ENCODE measurements at places on chromosomes 4 and X. TPM values are rescaled to one million over a fixed set of nuclear protein-coding genes. Genes with fewer than 3 reads are reported as not detected.

- no peak for DNase-seq
These were observed 1.7 kb downstream of the EVC2 start for GRCh38 chr4:5706486-5707290.

DNA sequence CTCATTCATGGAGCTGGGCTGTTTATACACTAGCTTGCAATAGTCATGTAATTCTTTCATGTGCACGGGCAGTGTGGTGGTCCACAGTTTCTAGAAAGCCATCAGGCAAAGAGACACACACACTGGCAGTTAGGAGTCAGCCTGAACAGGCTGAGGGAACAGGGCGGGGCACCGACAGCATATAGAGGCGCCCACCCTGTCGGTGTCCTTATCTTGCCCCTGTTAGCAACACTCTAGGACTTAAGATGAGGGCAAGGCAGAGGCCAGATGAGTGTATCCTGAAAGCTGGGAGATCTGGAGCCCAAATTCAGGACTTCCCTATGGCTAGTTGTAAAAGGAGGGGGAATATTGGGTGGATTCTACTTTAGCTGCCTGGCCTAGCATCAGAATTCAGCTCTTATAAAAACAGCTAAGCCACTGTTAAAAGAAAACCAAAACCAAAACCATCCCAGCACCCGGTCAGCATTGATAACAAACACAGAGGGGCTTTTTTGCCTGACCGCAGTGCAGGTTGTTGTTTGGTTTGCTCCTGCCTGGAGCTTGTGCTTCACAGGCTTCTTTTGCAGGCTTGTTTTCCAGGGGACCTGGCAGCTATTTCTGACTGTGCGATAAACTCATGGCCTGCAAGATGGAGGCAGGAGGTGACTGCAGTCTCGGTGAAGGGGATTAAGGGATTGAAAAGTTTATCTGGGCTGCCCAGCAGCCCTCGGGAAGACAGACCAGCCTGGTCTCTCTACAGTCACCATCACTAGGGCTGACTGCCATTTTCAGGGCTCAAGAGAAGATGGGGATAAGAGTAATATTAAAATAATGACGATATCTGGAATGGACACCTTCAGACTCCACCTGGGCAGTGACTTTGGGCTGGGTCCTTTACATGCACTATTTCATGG, 638.9 kb downstream of the MID1IP1 start:
- DNase-seq, result no peak

GRCh38 chrX:111652719-111653118, 28.3 kb upstream of the ALG13 start:
- no peak for DNase-seq

LANCL3 gene
- total RNA-seq, result 0.05 TPM

- no peak for DNase-seq
These were observed 1272.7 kb downstream of the C4orf33 start for GRCh38 chr4:130368668-130369067.

Measured in activated T-cell treated with anti-CD3 and anti-CD28 coated beads, Interleukin-2, amount 50 U/mL, for 4 hours (primary cell).